ENCODE measurements at places on chromosomes 2 and 18.

DNA sequence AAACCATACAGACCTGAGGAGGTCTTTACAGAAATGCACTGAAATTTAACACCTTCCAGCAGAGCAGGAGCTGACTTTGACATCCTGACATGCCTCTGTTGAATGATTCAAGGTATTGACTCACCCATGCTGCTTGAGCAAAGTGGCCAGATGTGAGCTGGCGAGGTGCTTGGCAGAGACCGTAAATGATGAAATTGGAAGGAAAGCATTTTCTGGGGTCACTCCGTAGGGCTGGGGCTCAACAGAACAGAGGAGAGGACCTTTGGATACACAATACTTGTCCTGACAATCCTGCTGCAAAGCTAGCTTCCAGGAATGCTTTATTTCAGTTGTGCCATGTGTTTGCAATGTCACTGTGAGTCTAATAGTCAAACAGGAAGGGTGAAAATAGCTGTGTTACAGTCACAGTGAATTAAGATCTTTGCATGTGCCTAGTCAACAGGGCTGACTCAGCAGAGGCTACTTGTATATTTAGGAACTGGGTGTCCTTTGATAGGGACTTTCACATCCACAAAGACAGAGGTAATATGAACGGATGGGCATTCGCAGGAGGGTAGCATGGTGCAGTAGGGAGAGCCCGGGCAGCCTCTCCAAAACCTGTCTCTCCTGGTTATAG lies 31.6 kb upstream of the NCK2 start:
- no peak for DNase-seq

GRCh38 chr2:108575132-108575966 lies 41.1 kb downstream of the LIMS1 start:
- DNase-seq: no peak

DNA sequence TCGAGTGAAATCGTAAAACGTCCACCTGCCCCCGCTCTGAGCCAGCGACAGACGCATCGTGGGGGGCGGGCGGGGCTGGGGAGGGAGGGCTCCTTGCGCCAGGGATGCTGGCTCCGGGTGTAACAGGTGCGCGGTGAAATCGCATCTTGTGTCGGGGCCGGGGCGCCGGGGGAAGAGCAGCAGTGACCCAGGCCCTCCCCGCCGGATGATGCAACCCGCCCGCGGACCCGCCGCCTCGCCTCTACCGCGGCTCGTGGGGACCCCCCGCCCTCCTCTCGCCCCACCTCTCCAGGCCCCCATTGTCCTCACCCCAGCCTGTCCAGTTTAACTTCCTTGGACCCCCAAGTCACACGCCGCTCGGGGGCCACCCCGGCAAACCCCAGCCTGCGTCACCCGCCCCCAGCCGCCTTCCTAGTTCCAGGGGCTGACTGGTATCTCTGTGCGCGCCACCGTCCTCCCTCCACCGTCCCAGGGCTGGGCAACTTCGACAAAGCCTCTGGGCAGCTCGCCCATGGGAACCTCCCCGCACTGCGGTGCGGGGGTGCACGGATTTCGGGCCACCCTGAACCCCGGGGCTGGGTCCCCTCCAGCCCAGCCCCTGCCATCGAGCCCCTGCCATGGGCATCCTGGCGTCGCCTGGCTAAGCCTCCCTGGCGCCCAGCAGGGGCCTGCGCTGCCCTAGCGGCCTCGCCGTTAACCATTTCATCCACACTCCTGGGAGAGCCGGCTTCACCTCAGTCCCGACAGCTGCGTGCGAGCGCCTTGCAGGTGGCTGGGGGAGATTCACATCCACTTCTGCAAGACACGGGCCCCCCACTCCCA lies 799 bp upstream of the KIF1A start:
- DNase-seq: peak; percentile 29

GRCh38 chr2:174449033-174449432 lies 37.8 kb downstream of the GPR155 start:
- no peak for DNase-seq

DNA sequence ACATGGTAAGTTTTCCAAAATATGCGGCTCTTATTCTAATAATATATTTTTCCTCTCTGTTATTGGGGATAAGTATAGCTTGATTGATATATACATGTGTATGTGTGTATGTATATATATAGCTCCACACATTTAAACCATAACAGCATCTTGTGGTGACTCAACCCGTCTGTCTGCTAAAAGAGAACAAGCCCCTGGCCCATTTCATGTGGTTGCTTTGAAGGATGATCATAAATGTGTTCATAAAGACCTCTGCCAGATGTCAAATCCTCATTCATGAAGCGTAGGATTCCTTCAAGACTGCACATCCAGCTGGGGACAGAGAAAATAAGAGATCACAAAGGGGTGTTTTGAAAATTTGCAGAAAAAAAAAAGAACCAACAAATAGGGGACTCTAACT lies 79.3 kb downstream of the RHOB start:
- DNase-seq: no peak

- DNase-seq: no peak
Measured at GRCh38 chr2:16066261-16067036, 126.1 kb downstream of the MYCN start.
